ENCODE measurements at places on chromosomes 3 and 15.

GRCh38 chr3:81789691-81790090 is 28.2 kb upstream of the GBE1 start:
- no peak for DNase-seq

DNA sequence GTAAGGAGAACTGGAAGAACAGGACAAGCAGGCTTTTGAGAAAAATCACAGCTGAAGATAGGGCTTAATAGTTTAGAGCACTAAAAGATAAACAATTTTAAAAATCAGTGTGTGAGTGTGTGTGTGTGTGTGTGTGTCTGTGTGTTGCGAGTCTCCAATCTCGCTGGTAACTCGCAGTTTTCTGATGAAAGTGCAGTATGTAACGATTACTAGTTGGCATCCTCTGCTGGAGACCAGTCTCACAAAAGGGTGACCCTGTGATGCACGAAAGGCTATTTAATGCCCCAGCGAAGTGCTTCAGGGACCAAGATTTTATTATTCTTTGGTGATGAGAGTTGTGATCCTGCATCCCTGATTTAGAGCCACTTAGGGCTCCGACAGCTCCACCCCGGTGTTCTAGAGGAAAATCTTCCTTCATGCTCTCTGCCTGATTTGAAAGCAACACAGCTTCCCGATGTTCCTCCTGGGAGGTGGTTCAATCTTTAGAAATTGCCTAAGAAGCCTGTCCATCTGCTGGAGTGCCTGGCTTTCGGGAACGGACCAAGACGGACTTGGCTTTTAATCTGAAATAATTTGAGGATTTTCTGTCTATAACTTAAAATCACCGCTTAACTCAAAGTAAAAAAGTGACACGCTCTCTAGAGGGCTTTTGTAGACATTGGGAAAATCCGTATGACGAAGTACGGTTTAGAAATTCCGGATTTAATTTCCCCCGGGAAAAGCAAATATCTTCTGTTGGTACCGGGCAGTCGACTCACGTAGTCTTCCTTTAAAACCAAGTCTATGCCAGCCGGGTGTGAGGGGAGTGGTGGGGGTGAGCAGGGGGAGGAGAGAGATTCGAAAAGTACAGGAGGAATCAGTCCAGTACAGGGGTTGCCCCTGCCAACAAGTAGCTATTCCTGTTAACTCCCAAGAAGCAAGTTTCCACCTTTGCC is 1.1 kb upstream of the ALCAM start:
- DNase-seq, result no peak

- no peak for DNase-seq
Observed at GRCh38 chr15:33425142-33425541, 114.4 kb downstream of the RYR3 start.

DNA sequence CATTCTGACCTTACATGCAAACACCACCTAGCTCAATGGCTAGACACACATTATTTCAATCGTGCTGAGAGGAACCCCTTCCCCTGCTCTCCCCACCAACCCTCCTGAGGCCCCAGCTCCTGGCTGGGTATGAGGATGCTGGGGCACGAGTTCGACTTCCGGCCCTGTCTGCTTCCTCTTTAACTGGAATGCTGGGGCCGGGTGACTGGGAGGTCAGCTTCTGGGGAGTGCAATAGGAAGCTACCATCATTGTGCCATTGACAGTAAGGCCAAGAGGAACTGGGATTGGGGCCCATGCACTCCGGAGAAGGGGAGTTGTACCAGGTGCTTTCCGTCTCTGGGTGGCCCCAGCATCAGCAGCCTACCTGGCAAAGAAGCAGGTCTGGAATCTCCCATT is 15.6 kb upstream of the TLE3 start:
- no peak for DNase-seq

DNA sequence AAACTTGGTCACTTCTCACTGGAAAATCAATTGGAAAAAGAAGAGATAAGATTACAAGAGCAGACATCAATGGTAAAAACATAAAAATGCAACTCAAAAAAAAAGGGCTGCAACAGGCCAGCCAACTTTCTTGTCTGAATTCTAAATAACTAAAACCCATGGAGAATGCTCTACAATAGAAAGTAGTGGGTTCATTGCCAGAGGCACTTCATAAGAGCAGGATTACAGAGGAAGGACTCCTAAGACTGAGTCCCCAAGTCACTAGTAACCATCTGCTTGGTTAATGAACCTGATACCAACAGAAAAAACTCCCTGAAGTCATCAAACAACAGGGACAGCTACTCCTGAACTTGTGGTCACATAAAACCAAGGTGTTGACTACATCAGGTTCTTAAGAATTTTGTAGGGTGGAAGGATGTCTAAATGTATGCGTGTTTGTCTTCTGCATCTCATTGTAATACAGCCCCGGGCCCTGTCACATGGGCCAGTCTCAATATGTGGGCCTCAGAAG is 148.6 kb downstream of the IMPG2 start:
- no peak for DNase-seq

GRCh38 chr3:120162400-120162799 is 68.2 kb upstream of the GSK3B start:
- no peak for DNase-seq

- no peak for DNase-seq
Observed at GRCh38 chr3:188578576-188579363, 424.8 kb downstream of the LPP start.
